Activated CD4-positive, alpha-beta T cell treated with anti-CD3 and anti-CD28 coated beads, Interleukin-2, amount 50 U/mL, for 4 hours (primary cell): ENCODE measurements at places on chromosomes 13 and 19.

GRCh38 chr13:37950016-37950415, 80.4 kb upstream of the TRPC4 start:
- DNase-seq, result no peak

DNA sequence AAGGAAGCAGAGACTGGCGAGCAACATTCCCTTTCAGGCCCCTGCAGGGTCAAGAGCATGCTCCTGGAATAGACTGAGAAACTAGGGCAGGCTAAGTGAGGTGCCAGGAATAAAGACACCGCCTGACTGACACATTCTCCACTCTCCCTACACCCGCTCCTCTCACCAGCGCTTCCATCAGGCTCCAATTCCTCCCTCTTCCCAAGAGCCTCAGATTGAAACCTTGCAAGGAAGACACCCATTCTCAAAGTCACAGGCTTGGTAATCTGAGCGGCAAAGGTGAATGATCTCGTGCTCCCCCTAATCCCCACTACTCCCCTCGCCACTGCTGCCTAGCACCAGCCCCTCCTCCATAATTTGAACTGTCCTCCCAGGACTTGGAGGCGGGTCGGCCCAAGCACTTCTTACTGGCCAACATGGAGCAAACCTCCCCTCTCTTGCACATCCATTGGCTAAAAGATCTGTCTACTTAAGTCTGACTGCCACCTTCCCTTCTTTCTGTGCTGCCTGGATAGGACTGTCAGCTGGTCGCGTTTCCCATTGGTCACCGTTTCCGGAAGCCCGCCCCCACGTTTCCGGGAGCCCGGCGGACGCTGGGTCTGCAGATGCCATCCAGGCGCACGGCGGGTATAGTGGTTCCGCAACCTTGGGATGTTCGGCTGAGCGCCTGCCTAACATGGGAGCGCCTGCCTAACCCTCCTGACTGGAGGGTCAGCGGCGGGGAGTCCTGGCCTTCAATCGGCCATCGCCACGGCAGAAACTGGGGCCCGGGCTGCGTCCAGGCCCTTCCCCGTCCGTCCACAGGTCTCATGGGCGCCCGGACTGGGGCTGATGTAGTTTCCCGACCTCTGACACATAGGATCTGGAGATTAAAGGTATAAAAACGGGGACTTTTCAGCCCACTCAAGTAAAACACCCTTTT, 33.6 kb downstream of the ZNF383 start:
- peak; percentile 7 for DNase-seq

GRCh38 chr19:41308450-41309179, 1.4 kb upstream of the CCDC97 start:
- peak; percentile 91 for DNase-seq

- DNase-seq, result no peak
Observed at GRCh38 chr13:90896002-90896401, 451.5 kb upstream of the MIR17HG start.

- no peak for DNase-seq
Observed at GRCh38 chr13:26760832-26761582, 421 bp upstream of the GPR12 start.

- DNase-seq, result no peak
Observed at GRCh38 chr19:31171936-31172335, 177.3 kb downstream of the TSHZ3 start.

GRCh38 chr13:83831796-83832195, 50.5 kb downstream of the SLITRK1 start:
- DNase-seq, result no peak

- no peak for DNase-seq
Observed at GRCh38 chr13:69999875-70000274, 107.8 kb upstream of the ATXN8OS start.

DNA sequence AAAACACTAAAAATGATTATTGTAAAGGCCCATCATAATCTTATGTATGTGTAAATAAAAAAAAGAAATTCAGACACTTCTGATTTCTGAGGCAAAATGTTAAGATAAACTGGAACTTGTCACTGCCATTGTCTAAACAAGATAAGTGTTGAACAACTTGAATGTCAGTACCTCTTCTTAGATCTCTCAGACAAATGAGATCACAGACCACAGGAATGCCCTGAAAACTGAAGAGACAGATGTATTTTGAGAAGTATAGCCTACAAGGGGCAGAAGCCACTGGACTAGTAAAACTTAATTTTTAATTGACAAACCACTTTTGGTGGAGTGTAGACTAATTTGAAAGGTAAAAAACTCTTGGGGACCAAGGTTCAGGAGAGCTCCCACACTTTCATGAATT, 375.5 kb upstream of the SLITRK5 start:
- DNase-seq, result no peak

GRCh38 chr13:49435992-49436391, 7.9 kb downstream of the CAB39L start:
- no peak for DNase-seq

DNA sequence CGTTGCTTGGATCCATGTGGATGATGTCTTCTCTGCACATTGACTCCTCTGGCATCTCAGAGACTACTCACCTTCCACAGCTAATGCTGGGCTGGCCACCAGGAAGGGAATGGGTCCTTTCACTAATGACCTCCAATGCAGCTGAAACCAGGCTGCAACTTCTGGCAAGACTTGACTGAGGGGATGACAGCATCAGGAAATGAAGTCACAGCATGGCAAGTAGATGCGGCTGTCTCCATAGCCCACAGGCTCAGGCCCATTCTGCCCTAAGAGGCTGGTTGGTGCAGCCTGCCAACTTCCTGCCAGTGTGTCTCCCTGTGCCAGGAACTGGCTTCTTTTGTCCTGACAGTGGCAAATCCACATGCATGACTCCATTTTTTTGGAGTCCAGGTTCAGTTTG, 467.3 kb downstream of the TSHZ3 start:
- DNase-seq, result no peak

- no peak for DNase-seq
Observed at GRCh38 chr13:31898378-31899071, 133.0 kb upstream of the FRY start.

DNA sequence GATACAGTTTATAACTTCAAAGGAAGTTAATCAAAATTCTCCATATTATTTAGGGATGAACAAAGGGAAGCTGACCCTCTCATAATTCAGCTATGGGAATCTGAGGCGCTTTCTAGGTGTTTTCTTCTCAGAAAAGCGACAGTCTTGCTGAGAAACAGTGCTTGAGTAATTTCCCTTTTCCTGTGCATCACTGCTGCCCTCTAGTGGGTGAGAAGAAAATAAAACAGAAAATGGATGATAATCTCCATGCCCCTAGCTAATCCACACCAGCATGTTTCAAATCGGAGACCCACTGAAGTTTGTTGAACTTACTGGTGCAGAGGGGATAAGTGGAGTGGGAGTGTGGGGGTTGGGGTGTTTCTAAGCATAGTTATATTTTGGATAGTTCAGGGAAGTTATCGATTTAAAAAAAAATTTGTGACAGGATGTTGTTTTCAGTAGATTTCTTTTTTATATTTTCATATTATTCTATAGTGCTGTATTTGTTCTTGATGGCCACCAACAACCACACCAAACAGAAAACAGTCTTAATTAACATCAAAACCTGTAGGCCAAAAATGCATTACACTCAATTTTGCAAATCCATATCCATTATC, 21.4 kb downstream of the LCP1 start:
- no peak for DNase-seq

DNA sequence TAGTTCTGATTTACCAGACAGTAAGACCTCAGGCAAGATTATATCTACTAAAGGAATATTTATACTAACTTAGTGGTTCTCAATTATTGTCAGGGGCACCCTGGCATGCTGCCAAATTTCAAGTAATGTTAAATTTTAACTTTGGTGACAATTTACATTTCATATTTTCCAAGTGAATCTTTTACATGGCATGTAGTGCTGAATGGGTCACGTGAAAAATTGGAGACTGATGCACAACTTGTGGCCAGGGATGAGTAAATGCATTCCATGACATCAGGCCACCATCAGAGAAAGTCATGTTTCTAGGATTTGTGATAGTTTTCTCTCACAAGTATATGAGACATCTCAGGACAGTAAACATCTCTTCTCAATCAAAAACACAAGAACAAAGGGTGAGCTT, 202.6 kb upstream of the SOX21 start:
- no peak for DNase-seq

- peak; percentile 47 for DNase-seq
Observed at GRCh38 chr19:40610396-40611064, 9.4 kb downstream of the LTBP4 start.

GRCh38 chr19:55340784-55341147, 1.1 kb downstream of the KMT5C start:
- DNase-seq, result no peak

DNA sequence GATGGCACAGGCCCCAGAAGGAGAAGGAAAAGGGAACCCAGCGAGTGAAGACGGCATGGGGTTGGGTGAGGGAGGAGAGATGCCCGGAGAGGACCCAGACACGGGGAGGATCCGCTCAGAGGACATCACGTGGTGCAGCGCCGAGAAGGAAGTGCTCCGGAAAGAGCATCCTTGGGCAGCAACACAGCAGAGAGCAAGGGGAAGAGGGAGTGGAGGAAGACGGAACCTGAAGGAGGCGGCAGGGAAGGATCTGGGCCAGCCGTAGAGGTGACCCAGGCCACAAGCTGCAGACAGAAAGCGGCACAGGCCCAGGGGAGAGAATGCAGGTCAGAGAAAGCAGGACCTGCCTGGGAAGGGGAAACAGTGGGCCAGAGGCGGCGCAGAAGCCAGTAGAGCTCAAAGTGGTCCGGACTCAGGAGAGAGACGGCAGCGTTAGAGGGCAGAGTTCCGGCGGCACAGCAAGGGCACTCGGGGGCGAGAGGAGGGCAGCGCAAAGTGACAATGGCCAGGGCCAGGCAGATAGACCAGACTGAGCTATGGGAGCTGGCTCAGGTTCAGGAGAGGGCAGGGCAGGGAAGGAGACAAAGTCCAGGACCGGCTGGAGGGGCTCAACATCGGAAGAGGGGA, 1.1 kb downstream of the PPP1R12C start:
- peak; percentile 34 for DNase-seq

- no peak for DNase-seq
Observed at GRCh38 chr19:49272204-49272603, 52.8 kb downstream of the SLC6A16 start.

DNA sequence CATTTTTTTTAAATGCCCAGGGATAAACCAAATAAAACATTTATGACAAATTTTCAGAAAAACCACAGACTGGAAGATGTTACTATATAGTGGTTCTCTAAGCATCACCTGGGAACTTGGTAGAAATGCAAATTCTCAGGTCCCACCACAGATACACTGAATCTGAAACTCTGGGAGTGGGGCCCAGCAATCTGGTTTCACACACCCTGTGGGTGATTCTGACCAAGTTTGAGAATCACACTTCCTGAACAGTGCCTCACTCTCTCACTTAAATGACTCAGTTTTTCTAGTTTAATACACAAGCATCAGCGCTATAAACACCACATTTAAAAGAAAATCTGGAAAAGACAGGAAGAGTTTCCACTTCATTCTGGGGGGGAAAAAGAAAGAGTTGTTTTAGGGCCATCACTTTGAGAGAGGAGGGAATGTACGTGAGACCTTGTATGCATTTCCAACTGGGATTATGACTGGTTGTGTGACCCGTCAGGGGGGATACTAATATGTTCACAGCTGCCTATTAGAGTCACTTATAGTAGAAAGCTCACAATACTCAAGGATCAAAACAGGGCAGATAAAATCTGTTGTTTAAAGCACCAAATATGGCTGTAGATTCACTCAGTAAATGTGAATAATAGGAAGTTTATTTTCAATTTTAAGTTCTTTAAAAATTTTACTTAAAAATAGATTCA, 567.7 kb downstream of the GPC6 start:
- DNase-seq, result no peak

- no peak for DNase-seq
Observed at GRCh38 chr19:8127311-8127710, 22.1 kb downstream of the FBN3 start.

DNA sequence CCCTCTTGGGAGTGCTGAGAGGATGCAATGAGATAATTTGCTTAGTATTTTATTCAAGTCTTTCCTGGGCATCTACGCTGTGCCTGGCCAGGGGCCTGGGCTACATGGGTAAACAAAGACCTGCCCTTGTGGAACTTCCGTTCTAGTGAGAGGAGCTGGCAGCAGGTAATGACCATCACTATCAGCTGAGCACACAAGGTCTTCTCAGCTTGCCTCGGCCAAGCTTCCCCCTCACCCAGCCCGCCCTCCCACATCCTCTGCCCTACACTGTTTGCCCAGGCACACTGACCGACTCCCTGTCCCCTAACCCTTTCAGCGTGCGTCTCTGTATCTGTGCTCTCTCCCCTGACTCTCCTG, 8.6 kb upstream of the FKRP start:
- no peak for DNase-seq

DNA sequence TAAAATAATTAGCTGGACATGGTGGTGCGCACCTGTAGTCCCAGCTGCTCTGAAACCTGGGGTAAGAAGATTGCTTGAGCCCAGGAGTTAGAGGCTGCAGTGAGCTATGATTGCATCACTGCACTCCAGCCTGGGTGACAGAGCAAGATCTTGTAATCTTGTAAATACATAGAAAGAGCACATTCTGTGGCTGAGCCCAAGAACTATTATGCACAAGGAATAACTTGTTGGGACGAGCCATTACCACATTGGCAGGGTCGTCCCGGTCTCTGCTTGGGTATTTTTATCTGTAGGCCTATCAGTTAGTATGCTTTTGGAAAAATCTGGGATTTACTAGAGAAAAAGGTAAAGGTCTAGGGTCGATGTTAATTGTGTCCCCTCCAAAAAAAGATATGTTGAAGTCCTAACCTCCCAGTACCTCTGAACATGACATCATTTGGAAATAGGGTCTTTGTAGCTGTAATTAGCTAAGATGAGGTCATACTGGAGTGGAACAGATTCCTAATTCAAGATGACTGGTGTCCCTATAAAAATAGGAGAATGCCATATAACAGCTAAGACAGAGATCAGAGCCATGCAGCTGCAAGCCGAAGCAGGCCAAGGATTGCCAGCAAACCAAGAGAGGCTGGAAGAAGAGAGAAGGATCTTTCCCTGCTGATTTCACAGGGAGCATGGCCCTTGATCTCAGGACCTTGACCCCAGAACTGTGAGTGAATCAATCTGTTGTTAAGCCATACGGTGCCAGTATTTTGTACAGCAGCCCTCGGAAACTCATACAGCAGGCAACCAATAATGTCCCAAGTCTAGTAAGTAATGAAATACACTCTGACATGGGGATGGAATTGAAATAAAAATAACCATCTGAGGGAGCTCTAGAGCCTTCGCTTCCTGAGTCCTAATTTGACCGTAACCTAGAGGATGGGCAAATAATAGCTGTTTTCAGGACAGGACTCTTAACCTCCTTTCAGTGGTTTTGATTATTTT, 77.0 kb downstream of the TM9SF2 start:
- no peak for DNase-seq

DNA sequence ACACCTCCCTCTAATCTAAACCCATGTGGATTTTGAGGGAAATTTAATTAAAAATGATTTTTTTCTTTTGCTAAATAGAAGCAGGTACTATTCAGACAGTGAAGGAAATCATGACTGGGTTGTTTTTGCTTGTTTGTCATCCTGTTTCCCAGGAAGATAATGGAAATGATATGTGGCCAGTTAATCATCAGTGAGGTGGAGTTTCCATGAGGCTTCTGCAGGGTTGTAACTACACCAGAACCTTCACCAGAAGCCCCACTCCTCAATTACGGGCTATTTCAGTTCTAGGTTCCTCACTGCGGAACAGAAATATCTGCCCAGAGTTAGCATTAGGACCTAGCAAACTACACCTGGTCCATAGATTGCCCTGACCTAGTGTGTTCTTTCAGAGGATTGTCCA, 394.0 kb downstream of the DLEU7 start:
- DNase-seq, result no peak

GRCh38 chr13:53004573-53004972, 24.0 kb upstream of the OLFM4 start:
- DNase-seq, result no peak
